ENCODE measurements at places on chromosomes 6 and 20.
A peak's percentile ranks its signal among the peaks of the same experiment; 100 is the strongest.

- DNase-seq = no peak
Measured at GRCh38 chr6:18206591-18206990, 51.4 kb downstream of the KDM1B start.

DNA sequence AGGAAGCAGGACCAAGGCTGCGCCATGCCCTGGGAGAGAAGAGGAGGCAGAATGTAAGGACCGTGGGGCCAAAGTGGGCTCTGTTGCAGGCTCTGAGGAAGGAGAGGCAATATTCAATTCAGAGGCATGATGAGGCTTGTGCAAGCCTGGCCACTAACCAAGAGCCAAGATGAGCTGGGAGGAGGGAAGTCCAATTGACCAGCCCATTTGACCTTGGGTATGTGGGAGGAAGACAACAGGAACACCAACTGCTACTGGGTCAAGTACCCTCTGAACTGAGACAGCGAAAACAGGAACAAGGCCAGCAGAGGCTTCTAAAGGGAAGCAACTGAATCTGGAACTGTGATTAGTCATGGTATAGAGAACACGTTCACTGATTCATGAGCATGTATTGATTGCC, 779.6 kb downstream of the MAFB start:
- no peak for DNase-seq

- peak; percentile 35 for DNase-seq
Measured at GRCh38 chr20:13220194-13220903, 725 bp upstream of the ISM1 start.

DNA sequence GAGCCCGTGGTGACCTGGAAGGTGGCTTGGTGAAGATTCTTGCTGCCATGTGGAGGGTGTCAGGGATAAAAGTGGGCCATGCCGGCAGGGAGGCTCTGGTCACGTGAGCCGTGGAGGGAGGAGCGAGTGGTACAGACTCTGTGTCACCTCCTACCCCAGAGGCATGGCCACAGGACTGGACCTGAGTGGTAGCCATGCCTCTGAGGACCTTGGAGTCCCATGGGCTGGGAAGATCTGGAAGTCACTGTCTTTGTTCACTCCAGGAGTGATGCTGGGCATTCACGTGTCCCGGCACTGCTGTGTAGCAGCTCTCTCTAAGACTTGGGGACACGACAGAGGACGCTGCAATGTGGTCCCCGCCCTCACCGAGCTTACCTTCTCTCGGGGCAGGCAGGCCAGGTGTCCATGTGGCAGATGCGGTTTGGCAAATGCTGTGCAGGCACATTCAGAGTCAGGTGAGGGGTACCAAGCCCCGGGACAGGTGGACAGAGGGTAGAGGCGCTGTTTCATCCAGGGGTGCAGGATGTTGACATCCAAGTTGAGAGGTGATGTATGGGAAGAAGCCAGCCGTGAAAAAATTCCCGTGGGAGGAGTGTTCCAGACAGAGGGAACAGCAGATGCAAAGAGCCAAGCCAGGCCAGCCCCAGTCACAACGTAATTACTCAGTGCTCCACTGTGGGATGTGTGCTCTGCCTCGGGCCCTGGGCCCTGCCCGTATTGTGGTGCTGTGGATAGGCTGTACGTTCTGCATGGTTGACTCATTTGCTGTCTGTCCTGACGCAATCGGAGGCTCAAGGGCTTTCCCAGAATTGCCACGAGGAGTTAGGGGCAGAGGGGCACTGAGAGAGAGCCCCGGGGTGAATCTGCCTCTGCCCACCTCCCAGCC, 307.8 kb downstream of the TAF4 start:
- DNase-seq = no peak

- no peak for DNase-seq
Measured at GRCh38 chr6:117329926-117330325, 64.6 kb downstream of the VGLL2 start.
